Left lung (tissue), 14 donors: ENCODE measurements at places on chromosomes 1 and 21. TPM values are rescaled to one million over a fixed set of nuclear protein-coding genes. Genes with fewer than 3 reads are reported as not detected.

The LRRC8B gene
- polyA plus RNA-seq, result 10.0 TPM

The LRRC38 gene
- polyA plus RNA-seq, result not detected

The ACKR1 gene
- polyA plus RNA-seq, result 5.8 TPM

The FALEC gene
- polyA plus RNA-seq, result 1.1 TPM

The CFAP141 gene
- polyA plus RNA-seq, result 3.0 TPM

The CFAP410 gene
- 19.0 TPM for polyA plus RNA-seq

The HAO2 gene
- 0.64 TPM for polyA plus RNA-seq

The SLC2A5 gene
- polyA plus RNA-seq, result 1.0 TPM
